ENCODE measurements at places on chromosomes 1 and 21.

DNA sequence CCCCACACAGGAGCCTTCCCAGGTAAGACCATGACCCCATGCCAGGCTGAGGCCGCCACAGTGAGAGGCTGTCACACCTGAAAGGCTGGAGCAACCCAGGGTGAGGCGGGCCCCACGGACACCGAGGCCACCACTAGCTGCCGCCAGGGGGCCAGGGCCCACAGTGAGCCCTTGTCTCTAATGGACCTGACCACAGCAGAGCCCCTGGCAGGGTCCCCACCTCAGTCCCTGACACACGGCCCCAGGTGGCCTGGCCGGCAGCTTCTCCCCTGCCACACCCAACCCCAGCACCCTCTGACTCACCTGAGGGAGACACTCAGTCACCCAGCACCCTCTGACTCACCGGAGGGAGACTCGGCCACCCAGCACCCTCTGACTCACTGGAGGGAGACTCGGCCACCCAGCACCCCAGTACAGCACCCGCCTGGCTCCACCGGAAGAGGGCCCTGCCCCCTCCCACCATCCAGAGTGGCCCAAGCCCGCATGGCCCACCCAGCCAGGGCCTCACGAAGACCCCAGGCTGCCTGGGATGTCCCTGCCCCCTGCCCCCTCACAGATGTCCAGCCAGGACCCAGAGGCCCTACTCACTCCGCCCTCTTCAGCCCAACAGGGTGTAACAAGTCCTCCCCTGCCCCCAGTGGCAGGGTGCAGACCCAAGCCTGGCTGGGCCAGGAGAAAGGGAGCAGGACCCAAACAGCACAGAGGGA lies 4.4 kb downstream of the DVL1 start:
- DNase-seq, result peak; percentile 55

GRCh38 chr1:111855260-111855659 lies 99.6 kb downstream of the DDX20 start:
- no peak for DNase-seq

GRCh38 chr21:43932005-43932404 lies 67.0 kb downstream of the AGPAT3 start:
- no peak for DNase-seq

GRCh38 chr1:93905051-93905450 lies 4.2 kb downstream of the GCLM start:
- no peak for DNase-seq

- DNase-seq, result peak; percentile 40
Observed at GRCh38 chr1:10939654-10940450, 72.6 kb upstream of the TARDBP start.

DNA sequence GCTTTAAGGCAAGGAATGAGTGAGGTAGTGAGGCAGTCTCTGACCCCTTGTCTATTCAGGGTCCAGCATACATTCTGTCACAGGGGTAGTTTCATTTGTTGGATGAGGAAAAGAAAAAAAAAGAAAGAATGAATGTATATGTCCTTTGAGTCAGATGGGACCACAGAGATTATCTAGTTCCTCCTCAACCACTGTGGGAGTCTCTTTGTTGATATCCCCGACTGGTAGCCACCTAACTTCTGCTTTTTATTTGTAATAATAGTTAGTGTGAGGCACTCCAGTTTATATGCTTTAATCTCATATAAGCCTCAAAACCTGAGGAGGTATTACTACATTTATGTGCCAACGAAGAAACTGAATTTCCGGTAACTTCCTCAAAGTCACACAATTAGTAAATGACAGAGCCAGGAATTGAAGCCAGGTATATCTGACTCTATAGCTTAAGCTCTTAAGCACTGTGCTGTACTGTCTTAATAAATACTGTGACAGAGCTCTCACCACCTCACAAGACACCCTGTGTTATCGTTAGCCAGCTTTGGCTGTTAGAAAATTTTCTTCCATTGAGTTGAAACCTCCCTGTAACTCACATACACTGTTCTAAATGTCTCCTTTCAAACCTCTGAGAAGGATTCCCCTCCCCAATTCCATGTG lies 82.2 kb downstream of the MDM4 start:
- no peak for DNase-seq

DNA sequence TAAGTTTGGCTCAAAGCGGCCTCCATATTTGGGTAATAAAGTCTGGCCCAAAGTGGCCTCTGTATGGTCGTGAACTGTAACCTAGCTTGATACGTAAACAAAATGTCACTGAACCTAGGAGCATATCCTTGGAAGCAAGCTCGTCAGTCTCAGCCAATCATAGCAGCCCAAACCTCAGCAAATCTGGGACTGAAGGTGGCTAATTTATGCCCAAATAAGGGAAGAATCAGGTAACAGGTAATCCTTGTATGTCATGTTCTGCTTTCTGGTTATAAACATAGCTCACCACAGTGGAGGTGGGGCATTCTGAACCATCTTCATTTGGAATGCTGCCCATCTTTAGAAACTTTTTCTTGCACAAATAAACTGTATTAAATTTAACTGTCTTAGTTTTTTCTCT lies 281.1 kb downstream of the TTLL7 start:
- DNase-seq, result no peak

DNA sequence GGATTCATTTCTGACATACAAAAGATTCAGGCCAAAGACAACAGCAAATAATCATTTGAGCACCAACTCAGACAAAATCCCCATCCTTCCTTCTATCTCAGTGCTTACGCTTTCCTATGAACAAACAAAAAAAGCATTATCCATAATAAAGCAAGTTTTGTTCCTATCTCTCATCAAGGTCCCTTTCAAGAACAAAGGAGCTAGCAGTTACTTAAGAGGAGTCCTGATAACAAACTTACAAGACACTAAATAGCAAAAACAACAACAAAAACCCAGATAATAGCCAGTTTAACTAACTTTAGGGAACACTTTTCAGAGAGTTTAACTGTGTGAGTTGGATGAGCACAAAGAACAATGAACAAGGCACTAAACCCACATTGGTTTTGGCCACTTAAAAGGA lies 10.5 kb downstream of the EVI5 start:
- no peak for DNase-seq

GRCh38 chr1:113141650-113142473 lies 68.9 kb downstream of the LRIG2 start:
- no peak for DNase-seq

DNA sequence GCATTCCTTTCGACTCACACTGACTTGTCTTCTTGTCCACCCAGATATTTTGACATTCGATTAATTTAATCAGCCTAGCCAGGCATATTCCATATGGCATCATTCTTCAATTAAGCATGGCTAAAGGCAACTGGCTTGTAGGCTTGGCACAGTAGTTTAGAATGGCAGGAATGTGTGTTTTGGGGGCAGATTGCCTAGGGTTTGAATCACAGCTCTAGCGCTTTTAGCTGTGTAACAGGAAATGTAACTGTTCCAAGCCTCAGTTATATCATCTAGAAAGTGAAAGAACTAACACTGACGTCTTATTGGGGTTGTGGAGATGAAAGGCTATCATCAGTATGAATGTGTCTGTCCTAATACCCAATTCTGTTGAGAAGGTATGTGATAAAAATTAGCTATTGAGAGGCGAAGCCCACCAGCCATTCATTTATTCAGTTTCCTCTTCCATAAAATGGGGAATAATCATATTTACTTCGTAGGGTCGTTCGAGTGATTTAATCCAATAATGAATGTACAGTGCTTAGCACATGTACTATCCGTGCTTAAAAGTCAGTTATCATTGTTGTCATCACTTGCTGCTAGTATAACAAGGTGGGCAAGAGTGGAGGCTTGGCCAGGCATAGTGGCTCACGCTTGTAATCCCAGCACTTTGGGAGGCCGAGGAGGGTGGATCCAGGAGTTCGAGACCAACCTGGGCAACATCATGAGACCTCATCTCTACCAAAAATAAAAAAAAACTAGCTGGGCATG lies 41.6 kb upstream of the GRHL3 start:
- DNase-seq, result no peak

DNA sequence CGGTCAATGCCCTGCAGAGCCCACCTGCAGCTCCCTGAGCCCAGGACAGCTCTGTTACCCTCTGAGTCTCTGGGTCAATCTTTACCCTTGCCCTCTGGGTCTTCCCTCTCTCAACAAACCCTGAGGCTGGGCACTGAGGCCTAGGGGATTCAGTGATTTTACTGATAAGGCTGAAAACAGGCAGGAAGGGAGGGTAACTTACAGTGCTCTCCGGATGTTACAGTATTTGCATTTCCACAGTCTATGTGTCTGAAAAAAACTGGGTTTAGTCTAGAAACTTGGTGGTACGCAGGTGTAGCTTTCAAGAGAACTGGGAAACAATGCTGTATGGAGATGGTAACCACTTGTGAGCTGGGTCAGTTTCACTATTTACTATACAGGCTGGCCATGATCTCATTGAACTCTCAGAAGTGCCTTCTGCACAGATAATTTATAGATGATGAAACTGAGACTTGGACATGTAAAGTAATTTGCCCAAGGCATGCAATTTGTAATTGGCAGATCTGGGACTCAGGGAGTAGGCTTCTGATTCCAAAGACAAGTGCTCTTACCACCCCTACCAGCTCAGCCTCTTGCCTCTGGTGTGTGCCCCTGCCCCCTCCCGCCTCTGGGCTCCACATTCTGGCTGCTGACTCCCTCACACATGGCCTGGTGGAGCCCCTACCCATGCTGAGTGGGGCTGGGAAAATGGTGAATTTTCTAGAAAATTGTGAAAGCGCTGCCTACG lies 48.8 kb downstream of the TENT5C start:
- DNase-seq, result no peak

DNA sequence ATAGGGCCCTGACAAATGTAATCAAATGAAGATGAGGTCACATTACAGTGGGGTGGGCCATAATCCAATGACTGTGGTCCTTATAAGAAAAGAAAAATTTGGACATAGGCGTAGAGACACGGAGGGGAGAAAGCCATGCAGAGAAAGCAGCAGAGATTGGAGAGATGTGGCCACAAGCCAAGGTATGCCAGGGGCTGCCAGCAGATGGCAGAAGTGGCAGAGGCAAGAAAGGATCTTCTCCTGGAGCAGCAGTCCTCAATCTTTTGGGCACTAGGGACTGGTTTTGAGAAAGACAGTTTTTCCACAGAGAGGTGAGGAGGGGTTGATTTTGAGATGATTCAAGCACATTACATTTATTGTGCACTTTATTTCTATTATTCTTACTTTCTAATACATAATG lies 355.1 kb downstream of the NPHP4 start:
- no peak for DNase-seq

GRCh38 chr1:89905395-89906058 lies 84.7 kb downstream of the LRRC8D start:
- no peak for DNase-seq

DNA sequence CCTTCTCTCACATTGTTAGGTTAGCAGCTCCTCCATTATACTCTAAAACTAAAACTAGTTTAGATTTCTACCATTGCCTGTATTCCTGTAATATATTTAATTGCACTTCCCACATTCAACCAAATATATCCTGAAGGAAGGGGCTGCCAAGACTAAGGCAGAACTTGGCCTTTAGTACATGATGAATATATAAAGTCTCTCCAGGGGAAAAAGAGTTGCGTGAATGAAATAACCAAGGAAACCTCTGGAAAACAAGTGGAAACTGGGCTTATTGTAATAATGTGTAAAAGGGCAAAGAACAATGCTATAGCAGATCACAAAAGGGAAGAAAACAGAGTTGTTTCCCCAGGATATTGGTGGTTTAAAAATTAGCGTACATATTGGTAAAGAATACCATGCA lies 1012.5 kb upstream of the PRMT6 start:
- DNase-seq, result no peak

DNA sequence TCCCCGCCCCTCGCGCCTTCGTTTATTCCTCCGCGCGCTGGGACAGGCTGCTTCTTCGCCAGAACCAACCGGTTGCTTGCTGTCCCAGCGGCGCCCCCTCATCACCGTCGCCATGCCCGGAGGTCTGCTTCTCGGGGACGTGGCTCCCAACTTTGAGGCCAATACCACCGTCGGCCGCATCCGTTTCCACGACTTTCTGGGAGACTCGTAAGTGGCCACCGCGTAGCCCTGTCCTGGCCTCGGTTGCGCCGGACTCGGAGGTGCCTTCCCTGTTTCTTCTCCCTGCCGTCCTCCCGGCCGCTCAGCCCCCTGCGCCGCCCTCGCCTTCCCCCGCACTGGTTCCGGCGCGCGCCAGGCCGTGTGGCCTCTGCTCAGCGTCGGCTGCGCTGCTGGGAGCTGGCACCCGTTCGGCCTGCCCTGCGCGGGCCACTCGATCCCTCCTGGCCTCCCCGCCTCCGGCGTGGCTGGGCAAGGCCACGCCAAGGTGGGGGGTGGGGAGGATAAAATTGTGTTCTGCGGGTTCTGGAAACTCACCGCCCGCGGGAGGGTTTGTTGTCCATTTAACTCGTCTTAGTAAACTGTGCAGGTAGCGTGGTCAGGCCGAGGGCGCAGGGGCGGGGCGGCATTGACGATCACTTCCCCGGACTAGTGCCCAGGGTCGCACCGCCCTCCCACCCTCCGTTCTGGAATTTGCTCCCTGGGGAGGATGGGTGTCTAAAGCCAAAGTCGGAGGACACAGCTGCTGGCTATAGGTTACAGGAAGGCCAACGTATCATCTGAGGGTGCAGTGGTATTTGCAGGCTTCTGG lies at the start of gene PRDX6:
TSS of gene PRDX6 (plus strand) at position 50 of the 808 bp plus-strand sequence. CDS start at position 113, 63 bp downstream.
- DNase-seq, result peak; percentile 69

- no peak for DNase-seq
Observed at GRCh38 chr1:161172776-161173376, 4.4 kb downstream of the B4GALT3 start.

Data from stimulated activated CD4-positive, alpha-beta T cell treated with anti-CD3 and anti-CD28 coated beads, TNF-alpha, amount 100 ng/mL, for 48 hours (primary cell).